ENCODE measurements at places on chromosomes 7 and 10.

DNA sequence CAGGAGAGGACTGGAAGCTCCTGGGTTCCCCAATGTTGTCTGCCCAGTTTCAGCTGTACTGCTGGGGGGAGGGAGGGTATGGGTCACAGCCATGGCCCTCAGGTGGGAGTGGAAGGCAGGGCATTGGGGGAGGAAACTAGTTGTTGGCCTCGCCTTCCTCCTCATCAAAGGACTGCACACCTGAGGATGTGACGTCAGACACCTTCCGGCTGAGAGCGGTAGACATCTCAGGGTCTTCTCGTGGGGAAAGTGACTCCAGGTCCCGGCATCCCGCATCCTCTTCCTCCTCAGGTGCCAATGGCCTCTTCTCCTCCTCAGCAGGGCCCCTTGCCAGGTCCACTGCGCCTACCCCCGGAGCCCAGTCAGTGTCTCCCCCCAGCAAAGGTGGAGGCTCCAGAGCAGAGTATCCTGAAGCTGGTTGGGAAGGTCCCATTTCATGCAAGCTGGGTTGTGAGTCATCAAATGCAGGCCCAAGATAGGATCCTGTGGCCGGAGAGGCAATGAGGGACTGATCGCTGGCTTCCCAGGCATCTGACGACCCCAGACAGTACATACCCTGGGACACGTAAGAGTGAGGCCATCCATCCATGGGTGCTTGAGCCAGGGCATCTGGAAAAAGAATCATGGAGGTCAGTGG lies 6.0 kb downstream of the FAM131B start:
- DNase-seq: no peak

DNA sequence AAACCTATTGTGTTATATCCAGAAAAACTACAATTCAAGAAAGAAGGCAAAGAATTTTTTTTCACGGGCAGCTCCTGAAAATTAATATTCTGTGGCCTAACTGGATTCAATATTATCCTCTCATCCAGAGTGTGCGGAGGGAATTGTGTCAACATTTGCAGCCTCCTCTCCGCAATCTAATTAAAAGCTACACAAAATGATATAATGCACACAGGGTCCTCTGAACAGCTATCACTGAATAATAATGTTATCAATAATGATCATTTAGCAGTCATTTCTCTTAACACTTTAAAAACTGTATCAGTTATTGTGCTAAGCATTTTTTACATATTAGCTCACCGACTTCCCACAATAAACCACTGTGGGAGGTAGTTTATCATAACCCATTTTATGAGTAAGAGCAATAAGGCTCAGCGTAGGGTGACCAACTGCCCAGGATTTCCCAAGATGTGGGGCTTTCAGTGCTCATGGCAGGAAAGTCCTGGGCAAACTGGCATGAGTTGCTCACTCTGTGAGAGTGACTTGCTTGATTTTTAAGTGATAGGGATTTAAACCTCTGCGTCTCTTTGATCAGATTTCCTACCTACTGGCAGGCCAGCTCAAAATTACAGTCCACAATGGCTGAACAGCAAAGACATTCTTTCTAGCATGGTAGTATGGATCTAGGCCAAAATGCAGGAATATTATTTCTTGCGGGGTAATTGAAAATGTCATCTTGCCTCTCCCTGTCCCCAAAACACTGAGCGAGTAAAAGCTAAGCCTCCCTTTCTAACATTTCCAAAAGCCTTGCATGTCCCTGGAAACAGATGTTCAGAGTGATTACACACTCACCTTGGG lies 65.7 kb downstream of the AOAH start:
- DNase-seq: no peak

GRCh38 chr10:132921818-132922807 lies 20.3 kb downstream of the CFAP46 start:
- no peak for DNase-seq

DNA sequence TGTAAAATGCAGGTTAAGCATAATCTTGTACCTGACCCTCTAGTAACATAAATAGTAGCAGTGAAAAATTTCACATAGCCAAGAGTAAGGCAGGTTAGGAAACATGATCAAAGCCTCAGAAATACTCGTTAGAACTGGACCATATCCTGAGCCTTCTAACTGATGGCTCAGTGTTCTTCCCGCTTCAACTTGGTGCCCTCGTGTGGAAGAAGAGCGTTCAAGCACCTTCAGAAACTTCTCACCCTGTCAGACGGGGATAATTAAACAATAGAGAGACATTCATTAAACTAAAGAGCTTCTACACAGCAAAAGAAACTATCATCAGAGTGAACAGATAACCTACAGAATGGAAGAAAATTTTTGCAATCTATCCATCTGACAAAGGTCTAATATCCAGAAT lies 124.5 kb downstream of the MYOF start:
- DNase-seq: no peak

DNA sequence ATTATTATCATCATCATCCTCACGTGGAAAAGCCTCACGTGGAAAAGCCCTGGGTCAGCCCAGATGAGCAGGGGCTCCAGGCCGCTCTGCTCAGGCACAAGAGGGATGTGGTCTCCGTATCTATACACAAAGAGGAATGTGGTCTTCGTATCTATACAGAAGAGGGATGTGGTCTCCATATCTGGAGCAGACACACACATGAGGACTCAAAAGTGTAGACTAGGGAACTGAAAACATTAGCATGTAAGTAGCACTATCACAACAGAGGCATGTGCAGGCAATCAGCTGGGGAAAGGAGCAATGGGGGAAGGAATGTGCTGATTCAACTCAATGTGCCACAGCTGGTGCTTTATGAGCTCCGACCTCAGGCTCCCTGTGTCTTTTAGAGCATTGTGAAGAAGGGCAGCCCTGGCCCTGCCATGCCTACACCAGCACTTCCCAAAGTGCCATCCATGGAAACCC lies 86.5 kb downstream of the PLXNA4 start:
- DNase-seq: no peak

GRCh38 chr7:5172196-5172775 lies 17.7 kb upstream of the WIPI2 start:
- DNase-seq: no peak

GRCh38 chr7:41925946-41926345 lies 223.1 kb upstream of the INHBA start:
- no peak for DNase-seq

GRCh38 chr7:88020953-88021665 lies 87.1 kb downstream of the ADAM22 start:
- DNase-seq: no peak

- no peak for DNase-seq
Observed at GRCh38 chr10:83476211-83476610, 663.1 kb upstream of the GHITM start.

- DNase-seq: no peak
Observed at GRCh38 chr7:22662036-22662435, 65.0 kb upstream of the IL6 start.

GRCh38 chr7:108109221-108109908 lies 20.8 kb downstream of the LAMB4 start:
- no peak for DNase-seq

DNA sequence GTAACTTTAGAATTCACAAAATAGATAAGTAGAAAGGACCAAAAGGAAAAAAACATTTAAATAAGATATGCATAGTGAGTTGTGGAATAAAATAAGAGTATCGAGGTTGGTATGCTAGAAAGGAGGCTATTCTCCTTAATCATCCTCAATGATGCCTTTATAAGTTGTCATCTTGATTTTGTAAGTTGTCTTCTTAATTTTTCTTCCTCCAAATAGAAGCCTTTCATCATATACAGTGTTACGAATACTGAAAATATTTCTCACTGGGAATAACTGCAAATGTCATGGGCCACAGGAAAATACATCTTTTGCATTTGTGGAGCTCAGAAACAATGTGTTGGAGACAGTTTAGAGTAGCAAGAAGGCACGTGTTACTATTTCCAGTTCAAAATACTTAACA lies 31.5 kb upstream of the PRTFDC1 start:
- no peak for DNase-seq

DNA sequence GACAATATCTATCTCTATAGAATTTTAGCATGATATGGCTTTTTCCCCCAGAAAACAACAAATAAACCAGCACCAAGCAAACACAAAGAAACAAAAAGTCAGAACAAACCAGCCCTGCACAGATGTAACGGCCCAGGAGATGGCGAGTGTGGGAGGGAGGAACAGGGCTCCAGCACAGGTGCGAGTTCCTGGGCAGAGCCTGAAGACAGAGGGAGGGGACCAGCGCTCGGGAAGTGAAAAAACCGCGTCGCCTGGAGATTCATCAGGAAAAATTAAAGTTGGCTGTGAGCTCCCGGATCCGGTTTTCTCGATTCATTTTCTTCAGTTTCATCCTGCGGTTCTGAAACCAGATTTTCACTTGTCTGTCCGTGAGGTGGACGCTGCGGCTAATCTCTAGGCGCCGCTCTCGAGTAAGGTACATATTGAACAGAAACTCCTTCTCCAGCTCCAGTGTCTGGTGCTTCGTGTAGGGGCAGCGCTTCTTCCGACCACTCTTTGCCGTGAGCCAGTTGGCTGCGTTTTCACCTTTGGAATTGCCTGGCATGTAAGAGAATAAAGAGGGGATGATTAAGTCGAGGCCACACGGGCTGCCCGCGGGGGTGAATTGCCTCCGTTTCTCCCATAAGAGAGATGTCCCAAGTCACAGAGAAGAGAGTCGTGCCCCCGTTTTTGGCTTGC lies 2.3 kb downstream of the HOXA10 start:
- no peak for DNase-seq

DNA sequence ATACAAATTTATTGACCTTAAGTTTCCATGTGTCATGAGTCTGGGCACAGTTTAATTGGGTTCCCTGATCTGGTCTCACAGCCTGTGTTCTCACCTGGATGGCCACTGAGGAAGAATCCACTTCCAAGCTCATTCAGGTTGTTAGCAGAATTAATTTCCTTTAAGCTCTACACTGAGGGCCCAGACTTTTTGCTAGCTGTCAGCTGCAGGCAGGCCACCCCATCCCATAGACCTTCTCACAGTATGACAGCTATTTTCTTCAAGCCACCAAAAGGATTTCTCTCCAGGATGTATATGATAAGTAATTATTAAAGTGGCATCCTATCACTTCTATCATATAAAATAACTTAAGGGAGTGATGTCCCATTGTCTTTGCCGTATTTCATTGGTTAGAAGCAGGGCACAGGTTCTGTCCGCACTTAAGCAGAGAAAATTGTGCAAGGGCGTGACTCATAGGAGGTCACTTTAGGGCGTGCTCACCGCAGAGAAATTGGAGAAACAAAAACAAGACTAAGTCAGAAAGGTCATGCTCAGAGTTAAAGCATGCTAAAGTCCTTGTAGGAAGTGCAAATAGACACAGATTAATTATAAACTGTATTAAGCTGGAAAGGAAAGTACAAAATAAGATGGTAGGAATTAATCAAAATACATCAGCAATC lies 109.9 kb downstream of the AHR start:
- DNase-seq: no peak

GRCh38 chr10:69269761-69270160 lies 8.5 kb upstream of the HK1 start:
- DNase-seq: no peak

DNA sequence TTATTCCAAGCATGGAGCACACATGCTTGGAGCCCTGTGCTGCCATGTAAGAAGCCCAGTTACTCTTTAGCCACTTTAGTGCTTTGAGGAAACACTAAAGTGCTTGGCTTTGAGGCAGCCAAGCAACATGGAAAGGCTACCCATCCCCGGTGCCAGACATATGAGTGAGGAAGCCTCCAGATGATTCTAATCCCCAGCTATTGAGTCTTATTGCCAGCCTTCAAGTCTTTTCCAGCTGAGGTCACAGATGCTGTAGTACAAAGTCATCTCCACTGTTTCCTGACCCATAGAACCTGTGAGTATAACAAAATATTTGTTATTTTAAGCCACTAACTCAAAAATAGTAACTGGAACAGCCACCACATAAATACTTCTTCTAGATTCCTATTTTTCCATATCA lies 91.4 kb upstream of the CYP26C1 start:
- DNase-seq: no peak

- DNase-seq: no peak
Observed at GRCh38 chr10:96743988-96744585, 23.8 kb upstream of the PIK3AP1 start.

DNA sequence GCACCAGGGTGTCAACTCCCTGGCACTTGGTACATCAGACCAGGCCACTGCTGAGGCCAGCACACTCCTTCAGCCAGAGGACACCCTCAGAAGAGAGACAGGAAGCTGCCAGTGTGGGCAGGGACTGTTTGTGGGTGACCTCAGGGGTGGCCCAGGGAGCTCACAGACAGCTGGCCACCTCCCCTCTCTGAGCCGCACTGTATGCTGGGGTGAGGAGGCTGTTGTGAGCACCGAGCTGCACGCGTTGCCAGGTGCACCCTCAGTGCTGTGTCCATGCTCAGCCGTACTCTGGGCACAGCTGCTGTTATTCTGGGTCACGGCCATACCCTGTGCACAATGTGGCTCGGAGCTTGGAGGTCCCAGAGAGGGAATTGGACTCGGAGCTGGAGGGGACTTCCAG lies 61.5 kb upstream of the NANOS1 start:
- DNase-seq: no peak

DNA sequence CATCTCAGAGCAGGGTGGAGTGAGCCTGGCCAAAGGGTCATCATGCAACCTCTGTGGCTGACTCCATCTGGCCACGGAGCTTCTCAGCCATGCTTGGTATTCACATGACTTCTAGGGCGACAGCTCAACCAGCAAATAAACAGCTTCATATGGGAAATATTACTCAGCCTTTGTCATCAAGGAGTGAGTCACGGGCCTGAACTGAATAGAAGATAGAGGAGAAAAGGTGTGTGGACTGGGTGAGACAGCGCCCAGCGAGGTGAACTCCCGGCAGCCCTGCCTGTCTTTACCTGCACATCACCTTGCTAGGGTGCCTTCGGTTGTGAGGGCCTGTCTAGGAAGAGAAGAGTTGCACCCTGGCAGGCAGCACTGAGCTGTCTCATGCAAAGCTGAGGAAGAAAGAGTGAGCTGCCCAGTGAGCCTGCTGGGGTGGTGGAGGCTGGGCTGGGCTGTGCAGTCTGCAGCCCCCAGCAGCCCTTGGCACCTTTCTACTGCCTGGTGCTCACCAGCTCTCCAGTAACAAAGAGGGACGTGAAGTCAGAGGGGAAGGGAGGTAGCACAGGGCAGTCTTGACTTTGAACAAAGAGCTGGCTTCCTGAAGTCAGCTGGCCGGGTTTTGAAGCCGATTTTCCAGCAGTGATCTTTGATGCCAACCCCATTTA lies 114.2 kb downstream of the EGFR start:
- DNase-seq: no peak
